ENCODE measurements at places on chromosomes 2 and 18.

GRCh38 chr2:70116936-70117552 lies 29.8 kb downstream of the PCBP1 start:
- DNase-seq: no peak
- H3K27ac ChIP-seq: peak overlapping the region; percentile 8
- H3K4me1 ChIP-seq: peaks cover 27% of the 10 kb centered on the region
- H3K4me3 ChIP-seq: no peak overlapping the region
- no peaks in the 10 kb centered on the region for H3K36me3 ChIP-seq
- no peaks in the 10 kb centered on the region for H3K27me3 ChIP-seq

GRCh38 chr2:189350540-189351209 lies 90.6 kb upstream of the WDR75 start:
- H3K4me1 ChIP-seq: no peaks in the 10 kb centered on the region
- no peak overlapping the region for H3K27ac ChIP-seq
- H3K36me3 ChIP-seq: no peaks in the 10 kb centered on the region

- DNase-seq: no peak
- no peaks in the 10 kb centered on the region for H3K36me3 ChIP-seq
- H3K27ac ChIP-seq: no peak overlapping the region
- no peak overlapping the region for H3K4me3 ChIP-seq
- H3K27me3 ChIP-seq: peaks cover 9% of the 10 kb centered on the region
Measured at GRCh38 chr2:196597531-196597930, 42.0 kb upstream of the CCDC150 start.

DNA sequence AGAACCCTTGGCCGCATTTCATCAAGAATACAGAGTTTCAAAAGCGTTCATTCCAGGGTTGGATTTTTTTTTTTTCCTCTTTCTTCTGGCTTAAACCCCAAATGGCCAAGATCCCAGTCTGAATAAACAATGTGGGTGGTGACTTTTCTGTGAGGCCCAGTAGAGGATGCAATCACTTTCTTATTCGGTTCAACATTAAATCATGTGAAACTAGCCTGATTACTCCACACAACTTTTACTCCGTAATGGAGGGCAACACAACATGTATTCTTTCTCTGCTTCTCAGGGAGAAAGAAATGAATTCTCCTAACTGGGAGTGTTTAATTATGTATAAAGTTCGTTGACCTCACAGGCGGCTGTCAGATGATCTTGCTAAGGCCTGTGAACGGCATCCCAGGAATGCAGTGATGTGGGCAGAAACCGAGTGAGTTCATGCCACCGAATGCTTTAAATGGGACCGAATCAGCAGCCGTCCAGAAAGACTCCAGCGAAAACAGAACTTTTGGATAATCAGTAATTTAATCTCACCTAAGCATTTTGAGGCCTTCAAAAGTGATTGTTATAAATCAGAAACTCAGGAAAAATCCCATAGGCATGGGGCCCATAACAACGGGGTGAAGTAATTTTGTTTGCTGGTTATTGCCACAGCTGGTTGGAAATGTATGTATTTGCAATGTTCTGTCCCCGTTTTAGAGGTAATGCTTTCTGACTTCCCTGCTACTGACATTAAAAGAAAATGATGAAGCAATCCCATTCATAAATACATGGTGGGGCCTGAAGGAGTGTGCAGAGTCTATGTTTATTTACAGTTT lies 81.5 kb downstream of the BCL2 start:
- H3K27ac ChIP-seq: peak overlapping the region; percentile 89
- no peaks in the 10 kb centered on the region for H3K27me3 ChIP-seq
- DNase-seq: peak; percentile 77
- H3K4me1 ChIP-seq: no peaks in the 10 kb centered on the region
- H3K4me3 ChIP-seq: no peak overlapping the region

DNA sequence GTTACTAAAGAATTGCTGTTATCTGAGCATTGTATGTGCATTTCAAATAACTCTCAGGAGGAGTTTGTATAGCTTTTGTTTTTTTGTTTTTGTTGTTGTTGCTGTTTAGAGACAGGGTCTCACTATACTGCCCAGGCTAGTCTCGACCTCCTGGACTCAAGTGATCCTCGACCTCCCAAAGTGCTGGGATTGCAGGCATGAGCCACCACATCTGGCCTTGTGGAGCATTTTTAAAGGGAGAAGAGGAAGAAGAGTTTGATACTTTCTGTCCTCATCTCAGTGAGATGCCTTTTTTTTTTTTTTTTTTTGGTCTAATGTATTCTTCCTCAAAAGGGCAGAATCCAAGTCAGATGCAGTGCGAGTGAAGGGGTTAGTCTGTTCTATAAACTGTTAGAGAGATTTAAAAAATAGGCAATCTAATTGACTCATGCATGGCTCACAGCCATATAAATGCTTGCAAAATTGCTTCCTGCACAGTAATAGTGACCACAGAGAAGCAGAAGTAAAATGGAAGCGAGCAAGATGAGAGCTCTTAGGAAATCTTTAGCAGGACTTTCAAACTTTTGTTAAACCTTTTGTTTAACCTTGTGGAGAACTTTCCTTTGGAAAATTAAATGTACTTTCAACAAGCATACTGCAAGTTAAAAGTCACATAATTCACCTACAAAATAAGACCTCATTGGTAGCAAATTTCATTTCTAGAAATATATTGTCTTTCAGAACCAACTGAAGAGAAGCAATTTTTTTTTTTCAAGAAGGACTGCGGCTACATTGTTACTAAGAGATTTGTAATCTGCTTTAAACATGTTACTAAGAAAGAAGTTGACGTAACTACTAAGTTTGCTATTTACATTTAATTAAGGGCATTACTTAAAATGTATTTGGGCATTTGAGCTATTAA lies 52.3 kb upstream of the ROCK1 start:
- no peak overlapping the region for H3K4me3 ChIP-seq
- no peak overlapping the region for H3K27ac ChIP-seq
- no peaks in the 10 kb centered on the region for H3K36me3 ChIP-seq
- no peaks in the 10 kb centered on the region for H3K27me3 ChIP-seq

GRCh38 chr2:235550946-235551345 lies 57.1 kb downstream of the AGAP1 start:
- H3K4me3 ChIP-seq: no peak overlapping the region
- DNase-seq: no peak
- H3K4me1 ChIP-seq: peaks cover 4% of the 10 kb centered on the region
- no peaks in the 10 kb centered on the region for H3K36me3 ChIP-seq
- no peak overlapping the region for H3K27ac ChIP-seq
- no peaks in the 10 kb centered on the region for H3K27me3 ChIP-seq

DNA sequence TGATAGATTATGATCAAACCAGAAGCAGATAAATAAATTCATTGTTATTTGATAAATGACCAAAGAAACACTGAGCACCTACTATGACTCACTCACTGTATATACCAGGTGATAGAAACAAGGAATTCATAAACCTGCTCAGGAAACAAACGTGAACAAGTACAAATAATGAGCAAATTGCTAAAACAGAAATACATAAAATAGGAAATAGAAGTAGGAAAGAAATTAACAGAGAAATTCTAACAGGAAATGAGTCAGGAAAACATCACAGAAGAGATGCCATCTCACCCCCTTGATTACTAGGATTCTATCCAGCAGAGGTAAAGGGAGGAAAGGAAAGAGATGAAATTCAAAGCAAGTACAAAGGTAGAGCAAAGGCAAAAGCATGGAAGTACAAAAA lies 31.3 kb downstream of the EXOC6B start:
- no peaks in the 10 kb centered on the region for H3K4me1 ChIP-seq
- no peaks in the 10 kb centered on the region for H3K36me3 ChIP-seq
- no peaks in the 10 kb centered on the region for H3K27me3 ChIP-seq
- no peak for DNase-seq
- H3K4me3 ChIP-seq: no peak overlapping the region

- no peak overlapping the region for H3K4me3 ChIP-seq
- peaks cover 4% of the 10 kb centered on the region for H3K4me1 ChIP-seq
- DNase-seq: peak; percentile 41
- no peaks in the 10 kb centered on the region for H3K27me3 ChIP-seq
Measured at GRCh38 chr2:230908595-230909191, 16.3 kb downstream of the GPR55 start.

- no peaks in the 10 kb centered on the region for H3K27me3 ChIP-seq
- no peak for DNase-seq
- no peaks in the 10 kb centered on the region for H3K4me1 ChIP-seq
- no peak overlapping the region for H3K27ac ChIP-seq
- no peak overlapping the region for H3K4me3 ChIP-seq
- H3K36me3 ChIP-seq: no peaks in the 10 kb centered on the region
Measured at GRCh38 chr2:85911814-85912692, 23.3 kb upstream of the ST3GAL5 start.

- H3K36me3 ChIP-seq: no peaks in the 10 kb centered on the region
- H3K27me3 ChIP-seq: no peaks in the 10 kb centered on the region
- H3K27ac ChIP-seq: no peak overlapping the region
- no peaks in the 10 kb centered on the region for H3K4me1 ChIP-seq
- no peak for DNase-seq
- H3K4me3 ChIP-seq: no peak overlapping the region
Measured at GRCh38 chr2:56713978-56714377, 530.2 kb downstream of the CCDC85A start.

DNA sequence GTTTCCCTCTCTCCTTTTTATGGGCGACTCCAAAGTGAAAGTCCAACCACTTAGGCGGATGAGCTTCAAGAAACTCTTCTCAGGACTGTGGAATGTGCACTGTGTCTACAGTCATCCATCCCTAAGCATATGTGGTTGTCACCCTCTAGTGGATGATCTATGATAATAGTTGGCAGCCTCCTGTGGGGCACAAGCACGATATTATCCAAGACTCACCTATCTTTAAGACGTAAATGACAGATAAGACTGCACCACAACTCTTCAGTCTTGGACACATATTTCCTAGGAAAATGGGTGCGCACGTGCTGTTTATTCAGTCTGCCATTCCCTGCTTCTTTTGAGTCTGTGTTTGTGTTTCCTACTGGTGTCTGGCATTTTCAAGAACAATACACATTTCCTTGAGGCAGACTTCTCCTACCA lies 145.5 kb upstream of the CTAGE1 start:
- H3K27ac ChIP-seq: no peak overlapping the region
- H3K36me3 ChIP-seq: no peaks in the 10 kb centered on the region
- H3K4me1 ChIP-seq: peaks cover 5% of the 10 kb centered on the region
- H3K4me3 ChIP-seq: no peak overlapping the region
- peak; percentile 56 for DNase-seq
- peaks cover 15% of the 10 kb centered on the region for H3K27me3 ChIP-seq

DNA sequence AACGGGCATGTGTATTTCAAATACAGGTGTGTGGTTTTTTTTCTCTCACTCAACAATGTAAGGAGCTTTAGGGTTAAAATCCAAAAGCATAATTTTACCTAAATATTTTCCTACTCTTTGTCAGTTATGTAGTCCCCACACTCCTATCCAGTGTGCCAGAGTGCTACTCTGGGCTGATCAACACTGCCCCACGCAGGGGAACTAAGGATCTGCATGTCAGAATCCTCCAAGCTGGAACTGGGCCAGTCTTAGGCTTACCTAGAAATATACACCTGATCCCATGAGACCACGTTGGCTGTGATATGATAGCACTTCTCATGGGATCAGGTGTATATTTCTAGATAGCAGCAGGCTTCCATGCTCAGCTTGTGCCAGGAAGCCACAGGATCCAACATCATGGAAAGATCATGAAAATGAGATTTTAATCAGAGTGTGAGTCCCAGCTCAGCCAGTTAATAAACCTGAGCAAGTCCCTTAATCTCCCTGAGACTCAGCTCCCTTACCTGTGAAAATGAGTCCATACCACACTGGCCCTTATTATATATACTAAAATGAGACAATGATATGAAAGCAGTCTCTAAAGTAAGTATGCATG lies 29.7 kb downstream of the CCDC141 start:
- peak; percentile 90 for DNase-seq
- H3K4me3 ChIP-seq: no peak overlapping the region
- no peaks in the 10 kb centered on the region for H3K27me3 ChIP-seq
- peaks cover 59% of the 10 kb centered on the region for H3K36me3 ChIP-seq
- no peaks in the 10 kb centered on the region for H3K4me1 ChIP-seq

GRCh38 chr2:71797035-71797810 lies 343.9 kb downstream of the DYSF start:
- no peak overlapping the region for H3K27ac ChIP-seq
- H3K4me3 ChIP-seq: no peak overlapping the region
- no peaks in the 10 kb centered on the region for H3K27me3 ChIP-seq
- H3K36me3 ChIP-seq: no peaks in the 10 kb centered on the region

GRCh38 chr2:239509373-239510143 lies 108.7 kb upstream of the HDAC4 start:
- no peaks in the 10 kb centered on the region for H3K27me3 ChIP-seq
- no peak for DNase-seq
- no peak overlapping the region for H3K27ac ChIP-seq
- no peaks in the 10 kb centered on the region for H3K4me1 ChIP-seq

DNA sequence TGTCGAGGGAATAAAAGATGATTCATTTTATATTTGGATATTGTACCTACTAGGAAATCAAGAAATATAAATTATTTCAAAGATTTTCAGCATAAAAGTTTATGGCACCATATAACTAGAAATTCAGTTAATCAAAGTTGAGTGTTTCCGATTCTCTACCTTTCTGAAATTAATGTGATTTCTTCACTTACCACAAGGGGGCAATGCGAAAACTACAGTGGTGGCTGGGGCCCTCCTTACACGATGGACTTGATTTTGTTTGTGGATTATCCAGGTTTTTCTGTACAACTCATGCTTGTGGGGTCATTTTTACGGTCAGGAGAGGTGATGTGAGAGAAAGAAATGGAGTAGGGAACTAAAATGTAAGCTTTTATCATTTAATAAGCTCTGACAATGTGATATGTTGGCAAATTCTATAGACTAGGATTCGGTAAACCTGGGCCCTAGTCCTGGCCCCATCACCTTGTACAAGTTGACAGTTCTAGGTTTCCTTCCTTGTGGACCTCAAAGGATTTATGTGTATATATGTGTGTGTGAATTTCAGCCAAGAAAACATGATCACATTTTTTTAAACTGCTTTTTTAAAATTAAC lies 47.6 kb downstream of the G6PC2 start:
- H3K4me1 ChIP-seq: no peaks in the 10 kb centered on the region
- H3K4me3 ChIP-seq: no peak overlapping the region
- no peak for DNase-seq
- no peaks in the 10 kb centered on the region for H3K36me3 ChIP-seq
- no peaks in the 10 kb centered on the region for H3K27me3 ChIP-seq
- H3K27ac ChIP-seq: no peak overlapping the region

DNA sequence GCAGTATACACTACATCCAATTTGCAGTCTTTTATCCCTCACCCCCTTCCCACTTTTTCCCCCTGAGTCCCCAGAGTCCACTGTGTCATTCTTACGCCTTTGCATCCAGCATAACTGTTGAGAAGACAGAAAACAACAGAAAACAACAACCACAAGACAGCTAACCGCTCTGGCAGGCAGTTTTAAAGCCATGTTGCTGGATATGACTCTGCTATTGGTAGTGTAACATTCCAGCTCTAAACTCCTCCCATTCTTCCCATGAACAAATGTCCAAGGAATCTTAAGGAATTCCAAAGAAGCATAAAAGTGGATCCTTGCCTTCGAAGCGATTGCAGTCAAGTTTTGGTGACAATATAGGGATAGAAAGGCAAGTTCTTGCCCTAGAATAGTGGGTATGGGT lies 599.1 kb downstream of the NYAP2 start:
- H3K4me3 ChIP-seq: no peak overlapping the region
- H3K36me3 ChIP-seq: no peaks in the 10 kb centered on the region
- no peaks in the 10 kb centered on the region for H3K27me3 ChIP-seq
